ENCODE measurements at places on chromosomes 16 and 17.

DNA sequence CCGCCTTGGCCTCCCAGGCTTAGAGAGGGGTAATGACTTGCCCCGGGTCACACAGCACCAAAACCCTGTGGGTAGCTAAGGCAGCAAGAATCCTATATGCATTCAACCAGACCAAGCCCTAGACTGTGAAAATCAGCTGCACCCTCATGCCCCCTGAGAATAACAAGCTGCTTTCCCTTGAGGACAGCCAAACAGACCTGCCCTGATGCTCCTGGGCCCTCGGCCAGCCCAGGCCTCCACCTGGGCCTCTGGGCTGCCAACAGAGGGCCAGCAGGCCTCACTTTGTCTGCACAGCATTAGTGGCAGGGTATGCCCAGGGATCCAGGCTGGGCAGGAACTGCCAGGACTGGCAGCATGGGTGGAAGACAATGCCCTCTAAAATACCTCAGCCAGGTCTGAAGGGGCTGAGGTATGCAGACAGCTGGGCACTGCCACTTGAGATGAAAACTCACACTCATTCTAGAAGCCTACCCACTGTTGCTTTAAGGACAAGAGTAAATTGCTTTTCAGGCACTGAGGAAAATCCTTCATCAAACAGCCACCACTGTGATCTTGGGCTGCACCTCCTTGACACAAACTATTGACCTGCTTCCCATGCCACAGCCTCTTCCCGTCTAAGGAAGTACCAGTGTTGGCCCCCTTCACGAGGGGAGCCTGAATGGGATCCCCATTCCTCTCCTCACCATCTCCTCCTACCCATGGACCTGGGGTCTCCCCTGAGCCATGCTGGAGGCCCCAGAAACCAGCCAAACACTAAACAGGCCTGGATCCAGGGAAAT is 8.8 kb downstream of the ST3GAL2 start:
- DNase-seq = no peak

DNA sequence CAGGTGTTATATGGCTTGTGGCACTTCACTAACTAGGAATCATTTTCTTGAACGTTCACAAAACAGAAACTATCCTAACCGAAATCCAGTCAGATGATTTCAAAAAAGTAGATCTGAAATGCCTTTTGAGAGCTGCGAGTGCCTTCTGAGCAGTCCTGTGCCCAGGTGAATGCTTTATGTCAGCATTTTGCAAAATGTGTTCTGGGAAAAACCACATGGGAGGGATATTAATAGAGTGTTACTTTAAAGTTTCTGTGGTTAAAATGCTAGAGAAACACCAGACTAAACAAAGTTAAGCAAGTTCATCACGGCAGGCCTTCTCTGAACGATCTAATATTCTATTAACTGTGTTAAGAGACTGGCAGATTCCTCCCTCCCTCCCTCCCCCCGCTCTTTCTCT is 15.8 kb upstream of the RGS9 start:
- no peak for DNase-seq

DNA sequence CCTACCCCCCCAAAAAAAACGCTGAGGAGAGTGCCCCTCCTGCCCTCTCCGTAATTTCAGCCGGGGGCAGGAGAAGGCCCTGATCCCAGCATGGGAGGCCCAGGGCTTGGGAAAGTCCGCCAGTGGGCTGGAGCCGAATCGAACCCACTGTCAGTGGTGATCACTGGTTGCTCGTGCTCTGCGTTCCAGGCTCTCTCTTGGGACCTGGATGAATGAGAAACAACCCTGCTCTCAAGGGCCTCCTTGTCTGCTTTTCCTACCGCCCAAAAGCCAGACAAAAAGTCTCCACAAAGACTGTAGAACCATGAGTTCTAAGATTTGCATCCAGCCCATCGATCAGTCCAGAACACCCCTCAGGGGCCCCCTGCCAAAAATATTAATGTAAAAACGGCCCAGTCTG is 8.1 kb downstream of the ARHGAP23 start:
- DNase-seq = no peak

DNA sequence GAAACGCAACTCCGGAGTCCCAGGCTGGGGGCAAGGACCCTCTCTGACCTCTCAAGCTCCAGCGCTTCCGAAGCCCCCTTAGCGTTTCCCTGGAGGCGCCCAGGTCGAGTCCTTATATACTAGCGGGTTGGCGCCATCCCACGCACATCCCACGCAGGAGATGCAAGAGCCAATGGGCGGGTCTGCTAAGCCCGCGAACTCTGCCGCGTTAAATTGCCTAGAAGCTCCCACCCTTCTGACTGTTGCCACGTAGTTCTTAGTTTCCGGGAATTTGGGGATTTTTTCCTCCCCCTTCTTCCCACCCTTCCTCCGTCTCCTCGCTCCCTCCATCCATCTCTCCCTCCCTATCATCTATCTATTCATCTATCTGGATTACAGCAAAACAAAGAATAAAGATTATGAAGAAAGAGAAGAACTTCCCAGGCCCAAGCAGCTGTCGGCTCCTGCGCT is at the start of gene SLFN11:
SLFN11 (minus strand) TSS at position 88 of the 450 bp plus-strand sequence. CDS start 9,814 bp downstream, outside the sequence.
- peak; percentile 87 for DNase-seq

GRCh38 chr16:89722392-89723278 is 1.3 kb downstream of the ZNF276 start:
- peak; percentile 75 for DNase-seq

DNA sequence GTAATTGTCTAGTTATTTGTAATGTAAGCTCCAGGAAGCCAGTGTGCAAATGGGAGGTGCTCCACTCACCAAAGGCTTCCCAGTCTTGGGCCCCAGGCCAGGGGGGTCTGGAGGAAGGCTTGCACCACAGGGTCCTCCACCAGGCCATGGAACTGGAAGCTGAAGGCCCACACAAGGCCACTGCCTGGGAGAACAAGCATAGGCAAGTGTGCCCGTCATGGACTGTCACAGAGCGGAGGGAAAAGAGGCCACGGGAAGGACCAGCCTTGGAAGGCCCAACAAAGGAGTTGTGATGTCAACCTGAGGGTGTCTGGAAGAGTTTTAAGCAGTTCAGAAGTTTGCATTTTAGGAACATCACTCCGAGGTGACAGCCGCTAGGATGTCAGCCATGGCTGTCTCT is 3.0 kb upstream of the SRRM2 start:
- DNase-seq = no peak

DNA sequence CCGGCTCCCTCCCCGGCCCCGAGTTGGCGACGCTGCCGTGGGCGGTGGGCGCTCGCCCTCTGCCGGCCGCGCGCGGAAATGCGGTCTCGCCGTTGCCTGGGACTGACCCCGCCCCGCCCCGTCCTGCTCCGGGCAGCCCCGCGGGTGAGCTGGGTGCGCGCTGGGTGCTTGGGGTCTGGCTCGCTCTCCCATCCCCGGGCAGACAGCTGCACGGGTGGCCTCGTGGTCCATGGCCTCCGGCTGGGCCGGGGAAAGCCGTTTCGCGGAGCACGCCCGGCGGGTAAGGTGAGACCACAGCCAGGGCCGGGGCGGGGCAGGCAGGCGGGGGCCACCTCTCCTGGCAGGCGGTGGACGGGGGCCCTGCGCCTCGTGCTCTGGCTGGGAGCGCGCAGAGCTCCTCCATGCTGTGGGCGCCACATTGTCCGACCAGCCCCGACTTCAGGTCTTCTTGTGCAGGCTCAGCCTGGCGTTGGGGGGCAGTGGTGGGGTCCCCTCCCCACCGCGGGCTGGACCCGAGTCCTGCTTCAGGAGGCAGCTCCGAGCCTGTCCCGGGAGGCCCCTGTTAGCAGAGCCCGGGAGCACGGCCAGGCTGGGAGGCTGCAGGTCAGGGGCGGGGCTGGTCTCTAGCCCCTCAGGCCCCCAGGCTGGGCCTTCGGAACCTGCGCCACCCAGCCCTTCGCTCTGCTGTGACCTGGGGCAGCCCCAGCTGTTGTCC is 7.0 kb upstream of the C1QTNF8 start:
- peak; percentile 76 for DNase-seq

DNA sequence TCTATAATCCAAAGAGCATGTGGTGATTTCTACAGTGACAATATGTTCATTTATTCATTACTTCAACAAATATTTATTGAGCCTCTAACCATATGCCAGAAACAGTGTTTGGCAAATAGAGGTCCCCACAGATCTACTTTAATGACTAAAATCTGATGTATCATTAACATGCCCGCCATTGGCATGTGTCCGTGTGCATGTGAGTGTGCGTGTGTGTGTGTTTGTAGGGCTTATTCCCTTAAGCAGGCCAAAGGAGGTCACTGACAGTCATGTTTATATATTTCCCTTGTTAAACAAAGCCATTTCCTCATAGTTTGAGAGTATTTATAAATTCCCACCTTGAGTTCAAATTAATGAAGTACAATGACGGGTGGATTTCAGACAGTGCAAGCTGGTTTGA is 174.4 kb upstream of the IRX6 start:
- DNase-seq = no peak

DNA sequence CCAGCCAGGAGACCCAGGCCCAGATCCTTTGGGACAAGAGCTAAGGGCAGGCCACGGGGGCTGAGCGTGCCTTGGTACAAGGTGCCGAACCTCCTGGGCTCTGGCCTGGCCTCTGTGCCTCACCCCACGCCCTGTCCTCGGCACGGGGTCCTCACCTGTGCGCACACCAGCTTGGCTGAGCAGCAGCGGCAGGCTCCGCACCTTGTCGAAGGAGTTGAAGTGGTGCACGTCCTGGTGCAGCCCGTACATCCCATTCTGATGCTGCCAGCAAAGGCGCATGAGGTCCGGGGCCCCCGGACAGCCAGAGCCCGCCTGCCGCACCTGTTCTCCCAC is 5.3 kb downstream of the SGSH start:
- no peak for DNase-seq

- DNase-seq = peak; percentile 37
Measured at GRCh38 chr17:39261286-39261685, 35.5 kb upstream of the STAC2 start.

- no peak for DNase-seq
Measured at GRCh38 chr16:17564856-17565255, 94.1 kb upstream of the XYLT1 start.

DNA sequence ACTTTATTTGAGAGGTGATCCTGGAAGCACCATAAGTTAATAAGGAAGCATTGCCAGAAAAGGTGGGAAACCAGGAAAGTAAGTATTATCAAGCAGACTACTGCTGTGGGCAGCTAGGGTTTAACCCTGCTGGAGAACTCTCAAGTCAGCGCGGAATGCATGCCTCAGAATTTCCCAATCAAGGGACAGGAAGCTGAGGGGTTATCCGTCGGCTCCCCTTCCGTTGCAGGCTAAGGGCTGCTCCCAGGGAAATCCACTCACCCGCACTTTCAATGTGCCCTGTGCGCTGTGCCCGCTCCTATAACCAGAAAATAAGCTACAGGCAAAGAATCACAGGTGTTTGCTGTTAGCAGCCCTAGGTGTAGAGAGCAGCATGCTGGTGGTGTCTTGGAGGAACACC is 138.5 kb upstream of the CACNG3 start:
- no peak for DNase-seq

DNA sequence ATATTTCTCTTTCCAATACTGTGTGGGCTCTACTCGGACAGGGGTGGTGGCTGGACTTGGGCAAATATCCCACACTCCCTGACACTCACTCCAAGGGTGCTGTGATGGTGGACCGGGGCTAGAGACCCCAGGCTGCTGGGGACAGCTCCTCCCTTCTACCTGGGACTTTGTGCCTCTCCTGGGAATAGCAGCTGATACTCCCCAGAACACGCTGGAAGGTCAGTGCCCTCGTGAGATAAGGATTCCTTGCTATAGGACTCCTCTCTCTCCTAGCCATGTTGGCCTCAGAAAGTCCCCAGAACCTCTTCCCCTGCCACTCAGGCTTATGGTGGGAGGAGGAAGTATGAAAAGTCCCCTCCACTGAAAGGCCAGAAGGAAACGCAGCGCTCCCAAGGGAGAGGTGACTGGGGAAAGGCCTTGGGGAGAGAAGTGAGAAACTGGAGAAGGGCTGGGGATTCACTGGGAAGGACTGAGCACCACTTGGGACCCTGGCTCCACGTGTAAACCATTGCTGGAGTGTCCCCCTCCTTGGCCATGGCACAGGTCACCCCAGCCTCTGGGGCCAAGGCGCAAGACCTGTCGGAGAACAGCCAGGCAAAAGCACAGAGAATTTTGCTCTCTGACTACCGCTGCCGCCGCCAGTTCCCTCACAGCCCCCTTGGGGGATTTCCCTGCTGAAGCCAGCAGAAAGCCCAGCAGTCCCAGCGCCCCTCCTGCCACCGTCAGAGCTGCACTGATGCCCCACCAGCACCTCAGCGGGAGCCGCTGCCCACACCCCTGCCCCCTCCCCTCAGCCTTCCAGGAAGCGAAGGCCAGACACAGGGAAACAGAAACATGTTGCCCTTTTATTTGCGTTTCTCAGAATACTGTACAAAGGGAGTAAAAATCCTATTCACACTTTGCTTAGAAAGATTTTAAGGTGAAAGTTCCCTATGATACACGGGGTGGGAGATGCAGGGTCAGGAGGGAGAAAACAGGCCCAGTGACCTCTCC is 2.1 kb upstream of the GSDMB start:
- peak; percentile 83 for DNase-seq

GRCh38 chr16:15946257-15947044 is 3.0 kb upstream of the ABCC1 start:
- no peak for DNase-seq

DNA sequence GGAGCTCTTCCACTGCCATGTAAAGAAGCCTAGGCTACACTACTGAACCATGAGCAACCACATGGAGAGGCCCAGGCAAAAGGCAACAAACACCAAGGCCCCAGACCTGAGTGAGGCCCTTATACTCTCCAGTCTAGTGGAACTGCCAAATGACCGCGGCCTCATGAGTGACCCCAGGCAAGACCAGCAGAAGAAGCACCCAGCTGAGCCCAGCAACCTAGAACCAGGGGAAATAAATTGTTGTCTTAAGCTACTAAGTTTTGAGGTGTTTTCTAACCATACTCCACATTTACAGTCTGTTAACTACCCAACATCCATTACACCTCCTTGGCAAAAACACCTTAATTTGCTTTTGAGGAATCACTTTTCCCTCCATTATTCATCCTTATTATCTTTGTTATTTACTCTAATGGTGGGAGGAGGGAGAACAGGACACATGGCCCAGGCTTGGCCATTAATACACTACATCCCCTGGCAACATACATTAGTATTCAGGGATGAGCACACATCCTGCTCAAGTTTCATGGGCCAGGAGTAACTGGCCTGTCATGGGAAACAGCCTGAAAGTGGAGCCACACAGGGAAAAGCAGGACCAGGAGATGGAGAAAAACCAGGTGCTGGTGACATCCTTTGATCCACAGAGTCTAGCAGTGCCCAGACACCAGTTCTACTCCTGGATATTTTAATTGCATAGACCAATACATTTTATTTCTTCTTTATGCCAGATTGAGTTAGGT is 26.2 kb downstream of the SLC39A11 start:
- DNase-seq = no peak

DNA sequence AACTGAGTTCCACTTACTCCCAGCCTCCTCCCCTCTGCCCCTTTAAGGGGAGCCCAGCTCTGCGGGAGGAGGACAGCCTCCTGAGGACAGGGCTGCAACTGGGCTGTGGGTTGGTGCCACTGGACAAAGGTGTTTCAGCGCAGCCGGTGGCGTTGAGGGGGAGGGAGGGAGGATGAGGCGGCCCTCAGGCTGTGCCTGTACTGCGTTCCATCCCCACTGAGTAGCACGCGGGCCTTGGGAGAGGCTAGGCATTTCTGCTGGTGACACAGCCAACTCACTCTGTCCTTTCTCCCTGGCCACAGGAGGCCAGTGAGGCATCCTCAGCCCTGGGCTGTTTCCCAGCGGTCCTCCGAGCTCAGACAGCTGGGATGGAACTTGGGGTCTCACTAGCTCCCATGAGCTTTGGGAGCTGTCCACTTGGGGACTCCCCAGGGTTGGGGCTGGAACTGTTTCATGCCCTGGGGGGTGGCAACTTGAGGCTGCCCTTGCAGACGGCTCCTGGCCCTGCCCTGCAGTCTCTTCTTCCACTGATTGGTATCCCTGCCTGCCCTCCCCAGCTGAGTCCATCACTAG is 70.5 kb downstream of the MPRIP start:
- no peak for DNase-seq

All from activated naive CD8-positive, alpha-beta T cell treated with anti-CD3 and anti-CD28 coated beads for 36 hours (primary cell).